ENCODE measurements at places on chromosomes 4 and X.
A peak's percentile ranks its signal among the peaks of the same experiment; 100 is the strongest.

- no peak for DNase-seq
Observed at GRCh38 chr4:74772783-74773182, 21.5 kb downstream of the BTC start.

DNA sequence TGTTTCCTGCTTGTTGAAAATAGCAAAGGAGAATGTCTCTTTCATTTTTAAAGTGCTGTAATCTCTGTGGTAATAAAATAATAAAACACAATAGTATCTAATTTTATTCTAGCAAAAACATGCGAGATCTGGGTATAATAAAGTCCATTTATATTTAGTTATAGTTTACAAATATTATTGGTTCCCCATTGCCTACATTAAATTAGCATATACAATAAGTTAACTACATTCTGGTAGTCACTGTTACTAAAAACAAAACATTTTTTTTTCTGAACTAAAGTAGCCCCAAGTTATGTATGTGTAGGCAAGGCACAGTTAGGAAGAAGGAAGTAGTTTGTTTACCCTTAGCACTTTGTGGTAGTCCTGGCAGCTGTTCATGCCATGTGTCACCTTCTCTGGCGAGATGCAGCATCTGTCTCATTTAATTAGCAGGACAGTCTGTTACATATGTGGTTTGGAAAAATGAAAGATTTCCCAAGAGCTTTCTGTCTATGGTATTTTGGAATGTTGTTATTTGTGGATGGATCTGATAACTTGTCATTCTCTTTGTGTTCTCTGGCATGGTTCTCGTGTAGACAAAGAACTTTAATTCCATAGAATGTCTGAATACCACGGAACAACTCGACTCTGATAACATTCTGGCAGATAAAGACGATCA, 231.3 kb upstream of the PITX2 start:
- DNase-seq, result peak; percentile 95

- DNase-seq, result peak; percentile 71
Observed at GRCh38 chr4:153529646-153530045, 63.5 kb downstream of the TMEM131L start.

DNA sequence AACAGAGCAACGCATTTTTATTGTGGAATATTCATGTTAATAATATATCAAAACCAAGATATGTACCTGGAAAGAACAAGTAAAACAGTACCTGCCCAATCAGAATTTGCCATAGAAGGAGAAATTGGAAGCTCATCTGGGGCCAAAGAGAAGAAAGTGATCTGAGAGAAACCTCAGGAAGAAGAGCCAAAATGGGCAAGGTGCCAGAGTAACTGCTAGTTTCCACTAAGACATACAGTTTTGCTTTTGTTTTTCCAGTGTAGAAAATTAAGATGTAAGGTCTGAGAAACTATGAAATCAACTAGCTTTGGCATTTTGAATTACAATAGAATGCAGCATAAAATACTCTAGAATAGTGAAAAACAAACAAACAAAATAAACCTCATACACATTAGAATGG, 2201.2 kb downstream of the ARAP2 start:
- peak; percentile 12 for DNase-seq

GRCh38 chr4:151658959-151659600, 101.7 kb downstream of the GATB start:
- DNase-seq, result peak; percentile 57

- no peak for DNase-seq
Observed at GRCh38 chr4:186701273-186701672, 22.4 kb downstream of the FAT1 start.

- no peak for DNase-seq
Observed at GRCh38 chrX:99939883-99940232, 470.2 kb downstream of the PCDH19 start.

- DNase-seq, result no peak
Observed at GRCh38 chrX:123962006-123962467, 531 bp downstream of the STAG2 start.

- no peak for DNase-seq
Observed at GRCh38 chr4:111837761-111838160, 307.5 kb upstream of the FAM241A start.

GRCh38 chr4:139690419-139690818, 24.8 kb downstream of the MGST2 start:
- DNase-seq, result no peak

DNA sequence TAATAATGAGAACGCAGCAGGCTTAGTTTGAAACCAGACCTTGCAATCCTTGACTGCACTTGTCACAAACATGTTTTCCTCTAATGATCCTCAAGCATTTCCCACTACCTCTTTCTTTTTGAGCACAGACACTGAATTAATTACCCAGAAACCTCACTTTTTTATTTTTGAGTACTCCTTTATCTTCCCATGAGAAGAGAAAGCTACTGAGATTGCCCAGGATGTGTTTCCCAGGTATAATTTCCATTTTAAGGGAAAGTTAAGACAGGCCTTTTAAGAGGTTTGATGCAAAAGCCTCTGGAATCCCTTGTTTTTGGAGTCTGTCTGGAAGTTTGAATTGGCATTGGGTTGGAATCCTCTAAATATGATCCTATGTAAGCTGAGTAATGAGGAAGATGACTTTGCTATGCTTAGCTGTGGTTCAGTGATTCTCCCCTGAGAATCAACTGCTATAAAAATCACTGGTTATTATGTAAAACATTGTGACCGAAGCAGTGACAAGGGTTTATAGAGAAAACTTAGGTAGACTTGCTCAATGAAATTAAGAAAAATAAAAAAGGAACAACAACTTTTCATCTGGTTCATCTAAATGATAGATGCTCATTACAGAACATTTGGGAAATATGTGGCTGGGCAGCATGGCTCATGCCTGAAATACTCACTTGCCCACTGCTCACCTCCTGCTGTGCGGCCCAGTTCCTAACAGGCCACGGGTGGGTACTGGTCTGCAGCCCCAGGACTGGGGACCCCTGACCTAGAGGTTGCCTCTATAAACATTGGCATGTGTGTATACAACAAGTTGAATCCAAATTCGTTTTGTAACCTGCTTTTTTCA, 10.8 kb upstream of the RHOH start:
- peak; percentile 21 for DNase-seq

- DNase-seq, result no peak
Observed at GRCh38 chr4:26178854-26179253, 142.0 kb upstream of the RBPJ start.

DNA sequence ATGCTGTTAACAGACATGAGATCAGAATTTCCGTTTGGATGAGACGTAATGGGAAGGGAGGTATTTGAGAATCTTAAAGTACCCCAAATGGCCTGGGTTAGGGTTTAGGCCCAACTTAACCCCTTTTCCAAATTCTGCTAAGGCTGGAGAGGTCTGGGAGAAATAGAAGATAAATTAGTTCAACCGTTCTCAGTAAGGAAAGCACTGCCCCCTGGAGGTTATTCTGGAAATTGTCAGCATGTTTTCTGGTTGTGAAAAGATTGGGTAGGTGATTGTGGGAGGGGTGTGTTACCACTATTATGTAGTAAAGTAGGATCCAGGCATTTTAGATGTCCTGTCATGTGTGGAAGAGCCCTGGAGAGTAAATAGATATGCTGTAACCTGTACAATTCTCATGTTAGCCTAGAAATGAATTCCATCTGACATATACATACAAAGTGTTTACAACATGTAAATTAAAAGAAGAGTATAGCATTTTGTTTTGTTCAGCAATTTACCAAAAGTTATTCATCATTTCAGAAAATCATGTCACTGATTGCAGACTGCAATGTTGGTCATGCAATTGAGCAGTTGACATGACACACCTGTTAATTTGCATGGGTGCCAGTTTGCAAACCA, 26.8 kb upstream of the GRXCR1 start:
- DNase-seq, result peak; percentile 32

DNA sequence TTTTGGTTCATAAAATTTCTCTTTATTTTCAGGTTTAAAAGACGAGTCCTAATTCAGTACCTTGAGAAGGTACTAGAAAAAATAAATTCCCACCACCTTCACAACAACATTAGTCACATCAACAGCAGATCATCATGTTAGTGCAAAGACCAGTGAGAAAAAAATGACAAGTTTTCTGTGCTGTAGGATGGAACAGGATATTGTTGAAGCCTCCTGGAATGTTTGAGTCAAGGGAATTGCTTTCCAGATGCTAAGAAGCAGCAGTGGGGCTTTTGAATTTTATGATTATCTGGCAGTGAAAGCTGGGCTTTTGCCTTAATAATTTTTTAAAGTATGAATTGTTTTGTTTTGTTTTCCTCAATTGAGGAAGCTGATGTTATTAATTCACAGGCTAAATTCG, 61.0 kb downstream of the INTS6L start:
- peak; percentile 15 for DNase-seq

DNA sequence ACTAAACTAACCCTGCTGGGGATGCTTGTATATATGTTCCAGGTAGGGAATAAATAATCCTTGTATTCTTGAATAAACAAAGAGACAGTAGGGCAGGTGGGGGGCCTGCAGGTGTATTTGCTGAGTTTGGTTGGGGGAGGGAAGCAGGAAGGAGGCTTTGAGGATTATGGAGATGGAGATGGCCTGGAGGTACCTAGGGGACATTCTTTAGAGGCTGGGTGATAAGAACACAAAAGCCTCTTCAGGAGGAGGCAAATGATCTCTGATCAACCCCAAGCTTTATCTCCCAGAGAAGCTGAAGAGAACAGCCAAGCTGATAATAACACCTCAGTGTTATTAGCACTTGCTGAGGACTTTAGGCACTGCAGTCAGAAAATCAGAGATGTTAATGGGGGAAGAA, 187.7 kb downstream of the MGST2 start:
- DNase-seq, result no peak

DNA sequence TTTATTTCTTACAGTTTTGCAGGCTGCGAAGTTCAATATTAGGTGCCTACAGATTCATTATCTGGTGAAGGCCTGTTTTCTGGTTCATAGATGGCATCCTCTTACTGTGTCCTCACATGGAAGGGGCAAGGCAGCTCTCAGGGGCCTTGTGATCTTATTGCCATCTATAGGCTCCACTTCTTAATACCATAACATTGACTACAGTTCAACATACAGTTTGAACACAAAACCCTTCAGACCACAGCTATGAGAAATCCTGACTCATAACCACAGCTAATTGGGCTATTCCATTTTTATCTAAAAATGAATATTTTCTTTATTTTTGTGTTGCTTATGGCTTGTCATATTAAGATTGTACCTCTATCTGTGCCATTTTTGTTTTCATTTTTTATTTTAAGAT, 72.3 kb downstream of the STAG2 start:
- DNase-seq, result peak; percentile 52

DNA sequence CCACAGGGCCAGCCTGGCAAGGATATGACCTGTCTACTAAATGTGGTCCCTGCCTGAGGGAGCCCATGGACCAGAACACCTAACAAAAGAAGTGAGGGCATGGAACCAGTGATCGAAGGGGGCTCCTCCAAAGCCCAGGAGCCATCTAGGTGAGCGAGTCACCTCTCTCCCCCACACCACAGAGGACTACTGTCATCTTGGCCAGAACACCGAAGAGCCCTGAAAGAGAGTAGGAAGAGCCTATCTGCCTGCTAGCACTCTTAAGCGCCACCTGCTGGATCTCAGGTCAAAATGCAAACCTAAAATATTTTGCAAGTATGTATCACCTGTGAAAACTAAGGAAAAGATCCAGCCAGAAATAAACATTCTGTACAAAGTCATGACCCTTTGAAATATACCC, 137.9 kb upstream of the ZXDB start:
- peak; percentile 8 for DNase-seq

- DNase-seq, result peak; percentile 94
Observed at GRCh38 chr4:140260227-140260626, 106.2 kb upstream of the MAML3 start.

DNA sequence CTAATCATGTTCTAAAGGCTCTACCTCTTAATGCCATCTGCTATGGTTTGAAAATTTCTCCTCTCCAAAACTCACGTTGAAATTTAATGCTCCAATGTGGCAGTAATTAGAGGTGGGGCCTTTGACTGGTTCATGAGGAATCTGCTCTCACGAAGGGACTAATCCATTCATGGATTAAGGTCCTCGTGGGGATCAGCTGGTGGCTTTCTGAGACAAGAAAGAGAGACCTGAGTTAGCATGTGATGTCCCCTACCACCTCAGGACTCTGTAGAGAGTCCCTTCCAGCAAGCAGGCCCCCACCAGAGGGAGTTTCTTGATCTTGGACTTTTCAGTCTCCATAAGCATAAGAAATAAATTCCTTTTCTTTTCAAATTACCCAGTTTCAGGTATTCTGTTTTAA, 65.3 kb downstream of the WDFY3 start:
- no peak for DNase-seq
